H4 (cell line): ENCODE measurements at places on chromosomes 5 and 9.
A peak's percentile ranks its signal among the peaks of the same experiment; 100 is the strongest.

DNA sequence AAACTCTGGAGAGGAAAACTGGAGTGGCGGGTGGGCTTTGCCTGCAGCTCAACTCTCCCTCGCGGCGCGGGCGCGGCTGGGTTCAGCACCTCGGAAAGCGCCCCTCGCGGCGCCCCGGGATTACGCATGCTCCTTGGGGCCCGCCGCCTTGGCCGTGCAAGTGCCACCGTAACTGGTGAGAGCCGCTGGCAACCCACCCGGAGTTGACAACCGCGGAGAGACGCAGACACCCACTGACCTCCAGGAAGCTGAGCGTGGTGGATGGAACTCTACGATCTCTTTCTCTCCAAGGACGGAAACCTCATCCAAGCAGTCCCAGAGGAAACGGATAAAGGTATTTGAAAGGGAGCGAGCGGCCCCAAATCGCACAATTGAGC is 194 bp upstream of the RXFP3 start:
- DNase-seq = no peak

DNA sequence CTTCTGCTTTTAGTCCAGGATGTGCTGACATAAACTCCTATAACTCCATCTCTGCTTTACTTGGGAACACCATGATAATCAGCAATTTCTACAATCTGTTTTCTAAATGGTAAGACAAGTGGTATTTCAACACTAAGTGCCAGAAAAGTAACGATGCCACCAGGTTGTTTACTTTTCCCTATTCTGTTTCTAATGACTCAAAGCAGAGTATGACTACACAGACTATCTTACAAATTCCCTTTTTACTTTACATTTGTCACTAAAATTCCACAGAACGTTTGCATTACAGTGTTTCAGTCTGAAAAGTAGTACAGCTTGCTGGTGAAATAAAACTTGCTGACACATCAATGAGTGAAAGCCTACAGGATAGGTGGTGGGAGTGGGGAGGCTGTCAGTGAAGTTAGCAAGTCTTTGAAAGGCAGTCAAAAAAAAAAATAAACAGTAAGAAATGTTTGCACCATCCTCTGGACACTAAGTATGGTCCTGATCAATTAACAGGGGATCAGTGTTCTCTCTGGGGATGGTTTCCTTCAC is 186.5 kb downstream of the LURAP1L start:
- no peak for DNase-seq

GRCh38 chr5:60978968-60979367 is 34.0 kb downstream of the NDUFAF2 start:
- DNase-seq = no peak

DNA sequence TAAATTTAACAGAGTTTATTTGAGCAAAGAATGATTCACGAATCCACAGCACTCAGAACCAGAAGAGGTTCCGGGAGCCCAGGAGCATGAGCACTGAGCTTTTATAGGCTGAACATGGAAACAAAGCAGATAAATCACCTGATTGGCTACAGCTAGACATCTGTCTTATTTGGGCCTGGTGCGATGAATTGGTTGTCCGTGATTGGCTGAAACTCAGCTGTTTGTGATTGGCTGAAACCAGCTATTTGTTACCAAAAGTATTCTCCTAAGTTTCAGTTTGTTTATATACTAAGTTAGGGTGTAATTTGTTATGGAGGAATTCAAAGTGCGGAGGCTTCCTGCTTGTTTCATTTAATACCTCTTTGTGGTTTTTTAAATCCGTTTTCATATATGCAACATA is 15.8 kb upstream of the LCP2 start:
- DNase-seq = peak; percentile 42

DNA sequence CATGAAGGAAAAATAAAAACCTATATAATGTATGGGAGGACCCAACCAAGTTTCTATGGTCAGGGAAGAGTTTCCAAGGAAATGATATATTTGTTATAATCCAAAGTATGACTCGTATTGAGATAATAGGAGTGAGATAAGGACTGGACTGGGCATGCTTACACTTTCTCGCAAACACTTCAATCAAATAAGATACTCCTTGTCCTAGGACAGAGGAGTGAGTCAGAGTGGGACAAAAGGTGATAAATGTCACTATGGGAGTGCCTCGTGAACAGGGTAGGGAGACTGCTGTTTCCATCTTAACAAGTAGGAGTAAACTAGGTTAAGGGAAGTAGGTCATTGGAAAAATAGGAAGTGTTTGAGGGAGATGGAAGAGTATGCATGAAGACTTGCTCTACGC is 47.2 kb downstream of the MACIR start:
- no peak for DNase-seq

DNA sequence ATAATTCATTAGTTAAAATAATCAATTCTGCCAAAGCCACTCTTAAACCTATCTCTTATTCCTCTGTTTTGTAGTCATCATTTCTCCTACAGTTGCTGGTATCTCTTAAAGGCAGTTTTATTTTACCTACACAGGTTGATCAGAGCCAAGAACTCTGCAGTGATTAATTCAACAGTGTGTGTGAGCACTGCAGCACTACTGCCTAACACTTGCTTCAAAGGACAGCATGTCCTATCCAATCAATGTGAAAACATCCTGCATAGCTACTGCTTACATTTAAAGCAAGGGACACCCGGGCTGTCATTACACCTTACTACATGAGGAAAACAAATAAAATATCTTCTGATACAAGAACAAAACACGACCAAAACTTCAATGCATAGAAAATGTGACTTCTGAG is 45.1 kb upstream of the HK3 start:
- no peak for DNase-seq

DNA sequence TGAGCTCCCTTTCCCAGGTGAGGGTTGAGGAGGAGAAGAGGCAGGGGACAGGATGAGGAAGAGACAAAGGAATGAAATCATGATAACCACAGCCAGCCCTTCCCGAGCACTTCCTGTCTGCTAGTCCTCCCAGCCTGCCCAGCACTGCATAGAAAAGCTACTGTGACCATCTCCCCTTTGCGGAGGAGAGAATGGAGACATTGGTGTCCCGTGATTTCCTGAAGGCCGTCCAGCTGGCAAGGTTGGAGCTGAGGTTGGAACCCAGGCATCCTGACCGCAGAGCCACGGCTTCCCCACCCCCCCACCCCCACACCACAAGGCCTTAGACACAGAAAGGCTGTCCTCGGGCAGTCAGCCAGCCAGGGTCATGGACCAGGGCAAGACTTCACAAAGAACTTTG is 131.1 kb upstream of the ICE1 start:
- no peak for DNase-seq

DNA sequence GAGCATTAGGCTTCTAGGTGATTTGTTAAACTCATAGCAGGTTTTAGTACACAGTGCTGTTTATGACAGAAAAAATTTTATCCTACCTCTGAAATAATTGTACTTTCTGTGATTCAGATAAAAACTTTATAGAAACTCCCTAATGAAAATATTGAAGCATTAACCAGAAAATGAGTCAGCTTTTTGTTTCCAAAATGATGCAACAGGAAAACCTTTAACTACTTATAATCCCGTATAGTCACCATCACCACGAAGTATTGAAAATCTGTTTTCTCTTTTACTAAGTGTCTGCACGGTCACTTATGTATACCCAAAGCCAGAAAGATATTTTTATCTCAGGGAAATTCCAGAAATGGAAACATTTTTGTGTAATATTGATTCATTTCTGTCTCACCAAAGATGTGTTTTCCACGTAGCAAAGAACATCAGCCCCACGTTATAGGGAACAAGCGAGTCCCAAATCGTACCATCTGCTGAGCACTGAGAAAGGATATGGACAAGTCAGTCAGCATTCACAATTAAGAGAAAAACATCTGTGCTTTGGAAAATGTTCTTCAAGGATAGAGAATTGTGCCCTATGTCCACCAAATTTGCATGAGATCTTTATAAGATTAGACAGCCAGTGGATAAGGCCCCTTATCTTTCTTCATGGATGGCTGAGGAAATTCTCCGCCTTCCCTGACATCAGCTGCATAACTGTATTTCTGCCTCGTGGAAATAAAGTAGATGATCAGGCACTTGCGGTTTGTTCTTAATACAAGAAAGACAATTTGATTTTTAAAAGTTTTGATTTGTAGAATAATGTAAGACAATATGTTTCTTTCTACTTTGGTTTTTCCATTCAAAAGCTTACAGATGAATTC is 41.9 kb downstream of the TNFAIP8 start:
- peak; percentile 53 for DNase-seq

DNA sequence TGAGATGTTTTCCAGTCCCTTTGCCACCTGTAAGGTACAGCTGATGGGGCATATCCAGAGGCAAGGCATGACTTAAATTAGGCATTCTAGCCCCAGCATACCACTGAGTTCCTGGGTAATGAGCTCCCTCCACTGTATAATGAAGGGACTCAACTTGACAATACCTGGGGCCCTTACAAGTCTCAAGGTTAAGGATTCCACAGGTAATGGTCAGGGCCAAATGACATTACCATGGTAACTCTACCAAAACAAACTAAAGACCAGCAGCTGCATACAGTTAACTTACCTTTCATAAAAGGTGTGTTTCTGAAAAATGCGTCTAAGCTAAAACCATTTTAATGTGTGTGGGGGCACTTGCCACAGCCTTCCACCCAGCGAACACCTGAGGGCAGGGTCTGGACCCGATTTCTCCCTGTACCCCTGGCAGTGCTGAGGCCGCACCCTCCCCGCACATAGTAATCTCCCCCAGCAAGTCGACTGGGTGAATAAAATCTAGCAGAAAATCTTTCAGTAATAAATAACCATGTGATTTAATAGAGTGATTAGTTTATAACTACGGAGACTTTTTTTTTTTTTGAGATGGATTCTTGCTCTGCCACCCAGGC is 24.2 kb downstream of the CCDC69 start:
- no peak for DNase-seq

- DNase-seq = no peak
These were observed 39.8 kb downstream of the F2RL2 start for GRCh38 chr5:76583163-76584047.

DNA sequence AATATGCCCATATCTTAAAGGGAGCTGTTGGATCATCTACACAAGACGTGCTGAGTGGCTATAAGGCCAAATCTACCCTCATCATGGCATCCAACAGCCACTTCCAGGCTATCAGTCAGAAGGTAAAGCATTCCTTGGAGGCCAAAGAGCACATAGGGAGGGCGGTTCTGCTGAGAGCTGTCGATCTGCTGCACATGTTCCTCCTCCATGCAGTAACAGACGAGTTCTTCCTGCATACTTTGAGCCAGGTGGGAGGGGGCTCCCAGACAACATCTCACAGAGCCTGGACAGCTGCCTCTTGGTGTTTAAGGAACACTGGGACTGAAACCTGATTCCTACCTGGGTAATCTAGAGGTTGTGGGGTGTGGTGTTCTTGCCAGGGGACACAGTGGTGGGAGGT is 93.3 kb upstream of the RAI14 start:
- DNase-seq = no peak

DNA sequence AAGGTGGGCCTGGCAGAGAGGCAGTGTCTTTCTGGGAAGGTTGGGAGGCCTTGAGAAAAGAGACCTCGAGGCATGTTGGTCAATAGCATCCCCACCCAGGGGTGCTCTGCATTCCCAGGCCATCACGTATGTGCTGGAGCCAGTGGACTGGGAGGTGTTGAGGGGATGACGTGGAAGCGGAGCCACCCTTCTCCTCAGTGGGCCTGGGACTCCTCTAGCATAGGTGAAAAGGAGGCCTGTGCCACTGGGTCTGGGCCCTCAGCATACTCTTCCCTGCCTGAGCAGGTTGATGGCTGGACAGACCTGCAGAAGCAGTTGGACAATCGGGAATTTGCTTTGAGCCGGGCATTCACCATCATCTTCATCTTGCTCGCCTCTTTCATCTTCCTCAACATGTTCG is 25.5 kb downstream of the PITX1 start:
- no peak for DNase-seq

- DNase-seq = no peak
These were observed 9.4 kb upstream of the C5 start for GRCh38 chr9:121059513-121059912.

GRCh38 chr9:34653151-34654072 is 1.4 kb downstream of the IL11RA start:
- no peak for DNase-seq

- no peak for DNase-seq
These were observed 25.6 kb upstream of the GFPT2 start for GRCh38 chr5:180378438-180379344.

DNA sequence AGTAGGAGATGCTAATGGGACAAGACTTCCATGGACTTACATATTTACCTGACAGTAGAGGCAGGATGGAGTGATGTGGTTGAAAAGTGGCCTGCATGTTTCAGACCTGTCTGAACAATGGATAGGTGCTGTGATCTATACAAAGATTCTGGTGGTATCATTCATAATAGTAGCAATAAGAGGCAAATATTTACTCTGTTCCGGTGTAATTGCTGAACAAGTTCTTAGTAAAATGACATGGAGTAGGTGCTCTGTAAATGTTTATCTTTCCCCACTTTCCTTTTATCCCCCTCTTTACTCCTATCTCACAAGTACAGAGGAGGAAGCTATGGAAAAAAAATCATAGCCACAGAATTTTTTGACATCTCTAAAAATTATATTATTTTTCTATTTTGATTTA is 159.0 kb upstream of the SLC12A2 start:
- DNase-seq = no peak

- DNase-seq = no peak
These were observed 4.9 kb downstream of the DAPK1 start for GRCh38 chr9:87502391-87503221.

- DNase-seq = no peak
These were observed 37.1 kb downstream of the VAV2 start for GRCh38 chr9:133954862-133955529.

- no peak for DNase-seq
These were observed 887 bp downstream of the PTPDC1 start for GRCh38 chr9:94085062-94085639.

DNA sequence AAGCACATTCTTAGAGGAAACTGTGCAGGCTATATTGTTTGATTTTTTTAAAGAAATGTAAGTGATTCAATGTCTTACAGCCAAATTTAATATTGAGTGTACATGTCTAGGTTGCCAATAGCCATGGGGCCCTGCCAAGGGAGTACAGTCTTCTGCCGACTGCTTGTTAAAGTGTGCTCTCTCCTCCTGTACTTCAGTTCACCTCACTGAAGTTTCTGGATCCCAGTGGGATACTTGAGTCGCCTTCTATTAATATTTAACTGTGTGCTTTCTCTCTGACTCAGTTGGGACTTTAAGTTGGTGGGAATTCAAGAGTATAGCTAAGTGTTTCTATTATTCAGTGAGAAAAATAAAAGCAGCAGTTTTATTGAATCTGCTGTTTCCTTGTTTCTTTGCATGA is 44.5 kb upstream of the C5orf47 start:
- no peak for DNase-seq

- DNase-seq = no peak
These were observed 47.4 kb upstream of the SHC3 start for GRCh38 chr9:89225991-89226471.

DNA sequence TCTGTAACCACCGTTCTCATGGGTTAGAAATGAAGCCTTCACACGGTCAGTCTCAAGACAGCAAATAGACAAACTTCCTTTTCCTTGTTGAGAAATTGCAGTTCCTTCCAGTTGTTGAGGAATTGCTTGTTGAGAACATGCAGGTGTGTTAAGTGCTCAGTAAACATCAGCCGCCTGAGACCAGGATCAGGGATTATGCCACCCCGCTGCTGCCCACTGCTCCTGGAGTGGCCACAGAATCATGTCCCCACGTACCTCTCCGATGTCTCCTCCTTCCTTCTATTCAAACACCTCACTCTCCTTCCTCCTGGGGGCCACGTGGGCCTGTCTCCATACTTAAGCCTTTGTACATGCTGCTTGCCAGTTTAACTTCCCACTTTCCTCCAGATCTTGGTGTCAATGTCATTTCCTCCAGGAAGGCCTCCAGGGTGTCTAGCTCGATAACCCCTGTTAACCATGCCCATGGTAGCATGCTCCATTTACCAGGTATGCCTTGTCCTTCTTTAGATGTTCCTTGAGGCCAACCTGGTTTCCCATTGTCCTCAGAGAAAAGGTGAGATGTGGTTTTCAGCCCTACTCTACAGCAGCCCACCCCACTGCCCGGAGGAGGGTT is 33.8 kb upstream of the RPL26L1 start:
- no peak for DNase-seq
